Hypothalamus (tissue), 51 donors: ENCODE measurements at places on chromosomes 2 and 18.

- no peak for DNase-seq
Measured at GRCh38 chr18:5630057-5630899, 86.5 kb upstream of the EPB41L3 start.

DNA sequence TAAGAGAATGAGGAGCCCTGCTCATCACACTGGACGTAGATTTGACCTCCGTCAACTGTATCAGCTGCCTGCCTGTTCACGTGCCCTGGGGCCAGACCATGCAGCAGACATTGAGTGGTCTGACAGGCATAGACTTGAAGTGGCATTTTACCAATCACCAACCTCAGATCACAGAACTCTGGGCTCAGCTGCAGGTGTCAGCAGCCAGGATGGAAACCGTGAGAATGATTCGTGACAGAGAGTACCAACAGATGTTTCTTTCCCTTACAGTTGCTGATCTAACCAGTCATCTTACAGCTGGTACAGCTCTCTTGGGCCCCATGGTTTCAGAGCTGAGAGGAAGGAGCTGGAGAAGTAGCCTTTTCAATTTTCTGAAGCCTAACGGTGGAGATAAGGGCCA is 148.9 kb downstream of the EN1 start:
- no peak for DNase-seq

- peak; percentile 39 for DNase-seq
Measured at GRCh38 chr2:79219383-79219988, 59.9 kb upstream of the REG3A start.

DNA sequence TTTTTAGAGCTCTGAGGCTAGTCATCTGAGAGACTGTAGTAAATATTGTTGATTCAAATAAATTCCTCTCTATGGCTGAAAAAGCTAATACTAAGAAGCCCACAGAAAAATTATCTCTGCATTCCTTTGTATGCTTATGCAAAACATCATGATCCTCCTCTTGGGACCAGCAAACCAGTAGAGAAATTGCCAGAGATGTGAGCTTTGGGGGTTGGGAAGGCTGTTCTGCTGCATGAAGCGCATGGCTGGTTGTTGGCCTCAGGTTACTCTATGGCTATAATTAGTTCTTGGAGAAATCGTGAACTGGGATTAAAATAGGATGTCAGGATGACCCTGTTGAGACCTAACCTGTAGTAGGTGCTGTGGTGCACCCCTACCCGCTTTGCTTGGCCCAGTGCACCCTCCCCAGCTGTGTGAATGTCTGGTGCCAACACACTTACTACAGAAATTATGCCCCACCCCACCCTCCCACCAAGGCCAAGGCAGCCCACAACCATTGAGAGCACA is 35.5 kb upstream of the C1D start:
- DNase-seq: no peak

- DNase-seq: no peak
Measured at GRCh38 chr2:190641469-190641868, 7.4 kb upstream of the NAB1 start.

DNA sequence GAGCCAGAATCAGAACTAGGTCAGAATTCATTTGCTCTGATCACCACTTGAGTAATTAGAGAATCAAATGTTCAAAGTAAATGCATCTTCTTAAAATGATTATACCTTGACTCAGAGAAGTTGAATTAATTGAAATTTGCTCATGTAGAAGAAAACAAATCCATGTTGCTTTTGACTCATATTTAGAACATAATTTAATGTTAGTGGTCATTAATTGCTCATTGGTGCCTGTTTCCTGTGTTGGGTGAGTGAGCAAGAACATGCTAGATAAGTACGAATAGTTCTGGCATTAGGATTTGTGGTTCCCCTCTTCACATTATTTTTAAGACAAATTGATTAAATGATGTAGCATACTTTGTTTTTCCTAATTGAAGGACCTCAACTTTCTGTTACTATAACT is 19.0 kb downstream of the ACVR2A start:
- no peak for DNase-seq
